ENCODE measurements at places on chromosomes 16 and 17.

- no peak for DNase-seq
Measured at GRCh38 chr17:65595071-65595656, 33.7 kb upstream of the AXIN2 start.

DNA sequence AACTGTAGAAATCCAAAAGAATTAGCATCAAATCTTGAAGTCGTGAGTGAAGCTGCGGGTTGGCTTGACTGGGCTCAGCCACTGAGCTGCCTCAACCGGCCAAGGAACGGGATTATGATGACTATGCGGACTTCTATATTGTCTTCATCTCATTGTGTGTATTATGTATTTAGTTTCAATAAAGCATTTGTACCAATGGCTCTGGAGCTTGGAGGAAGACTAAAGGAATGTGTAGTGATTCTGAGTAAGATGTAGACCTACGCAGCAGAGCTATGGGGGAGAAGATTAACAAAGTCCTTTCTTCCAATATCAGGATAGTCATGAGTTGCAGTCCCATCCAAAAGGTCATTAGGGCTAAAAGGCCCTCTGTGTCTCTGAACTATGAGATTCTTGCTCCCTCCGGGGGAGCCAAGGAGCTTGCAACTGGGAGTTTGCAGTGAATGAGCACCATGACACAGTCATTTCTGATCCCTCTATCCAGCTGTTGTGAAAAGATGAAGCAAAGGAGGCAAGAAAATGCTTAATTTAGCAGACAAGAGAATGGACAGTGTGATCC lies 8.3 kb downstream of the EME1 start:
- DNase-seq: no peak

DNA sequence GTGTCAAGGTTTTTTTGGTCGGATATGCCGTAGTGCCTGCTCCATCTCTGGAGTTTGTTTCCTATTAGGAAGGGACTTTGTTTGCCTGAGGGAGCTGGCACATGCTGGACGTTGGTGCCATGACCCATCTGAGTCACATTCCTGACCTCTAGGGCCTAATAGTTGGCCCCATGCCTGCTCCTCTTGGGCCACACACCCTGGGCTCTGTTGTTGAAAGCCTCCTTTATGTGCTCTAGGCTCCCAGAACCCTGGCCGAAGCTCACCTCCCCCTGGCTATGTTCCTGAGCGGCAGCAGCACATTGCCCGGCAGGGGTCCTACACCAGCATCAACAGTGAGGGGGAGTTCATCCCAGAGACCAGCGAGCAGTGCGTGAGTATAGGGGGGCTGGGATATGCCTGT lies 18.4 kb downstream of the LIMD2 start:
- DNase-seq: no peak

DNA sequence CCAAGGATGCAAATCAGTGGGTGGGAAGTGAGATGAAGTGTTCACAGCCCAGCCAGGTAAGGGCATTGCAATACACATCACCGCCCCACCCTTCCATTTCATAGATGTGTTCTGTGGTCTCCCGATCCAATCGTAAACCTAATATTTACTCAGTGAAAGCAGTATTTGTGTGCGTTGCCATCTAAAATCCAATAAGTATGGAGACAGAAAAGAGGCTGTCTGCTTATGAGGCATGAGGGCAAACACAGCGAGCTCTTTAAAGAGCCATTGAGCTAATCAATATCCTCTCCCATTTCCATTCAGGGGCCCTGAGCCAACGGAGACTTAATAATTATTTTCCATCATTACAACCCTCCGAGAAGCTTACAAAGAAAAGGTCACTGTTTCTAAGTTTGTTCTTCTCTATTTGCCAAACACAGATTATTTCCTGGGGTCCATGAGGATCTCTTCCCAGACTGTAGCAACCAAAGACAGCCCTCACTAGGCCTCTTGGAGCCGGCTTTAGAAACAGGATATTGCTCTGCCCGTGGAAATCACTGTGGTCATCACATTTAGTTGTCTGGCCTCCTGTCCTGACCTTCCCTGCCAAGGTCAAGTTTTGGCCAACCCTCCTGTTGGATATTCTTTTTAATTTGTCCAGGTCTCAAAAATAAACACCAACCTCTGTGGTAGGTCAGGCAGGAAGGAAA lies 120.1 kb downstream of the SLC39A11 start:
- DNase-seq: no peak

DNA sequence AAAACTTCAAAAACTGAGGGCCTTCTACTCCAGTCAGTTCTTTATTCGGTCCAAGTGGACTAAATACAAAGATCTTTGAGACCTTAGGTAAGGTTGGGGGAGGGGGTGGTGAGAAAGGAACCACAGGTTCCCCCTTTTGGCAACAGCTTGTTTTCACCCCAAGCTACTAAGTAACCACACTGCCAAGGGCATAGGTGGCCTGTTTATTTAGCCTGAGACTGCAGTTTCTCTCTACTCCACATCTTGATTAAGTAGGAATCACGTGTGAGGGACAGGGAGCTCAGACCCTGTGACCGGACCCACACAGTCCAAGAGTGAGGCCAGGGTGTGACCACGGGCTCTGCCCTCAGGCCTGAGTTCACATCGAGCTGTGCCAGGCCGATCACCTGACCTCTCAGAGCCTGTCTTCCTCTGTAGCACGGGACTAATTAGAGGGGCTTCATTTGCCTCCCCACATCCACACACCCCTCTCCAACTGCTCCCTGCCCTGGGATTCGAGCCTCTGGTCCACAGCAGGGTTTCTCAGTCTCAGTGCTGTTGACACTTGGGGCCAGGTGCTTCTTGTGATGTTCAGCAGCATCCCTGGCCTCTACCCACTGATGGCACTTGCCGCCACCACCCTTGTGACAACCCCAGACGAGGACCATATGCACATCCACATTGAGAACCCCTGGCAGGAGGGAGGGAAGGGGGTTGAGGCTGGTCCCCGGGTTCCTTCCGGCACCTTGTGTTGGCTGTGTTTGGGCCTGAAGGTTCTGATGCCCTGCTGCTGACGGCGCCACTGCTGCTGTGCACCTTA lies 17.8 kb downstream of the ST6GALNAC2 start:
- DNase-seq: peak; percentile 25

GRCh38 chr16:79276501-79276900 lies 324.0 kb downstream of the MAF start:
- no peak for DNase-seq

- no peak for DNase-seq
Measured at GRCh38 chr16:84519855-84520254, 15.4 kb upstream of the MEAK7 start.

- no peak for DNase-seq
Measured at GRCh38 chr17:28706471-28707338, 5.0 kb downstream of the PROCA1 start.

DNA sequence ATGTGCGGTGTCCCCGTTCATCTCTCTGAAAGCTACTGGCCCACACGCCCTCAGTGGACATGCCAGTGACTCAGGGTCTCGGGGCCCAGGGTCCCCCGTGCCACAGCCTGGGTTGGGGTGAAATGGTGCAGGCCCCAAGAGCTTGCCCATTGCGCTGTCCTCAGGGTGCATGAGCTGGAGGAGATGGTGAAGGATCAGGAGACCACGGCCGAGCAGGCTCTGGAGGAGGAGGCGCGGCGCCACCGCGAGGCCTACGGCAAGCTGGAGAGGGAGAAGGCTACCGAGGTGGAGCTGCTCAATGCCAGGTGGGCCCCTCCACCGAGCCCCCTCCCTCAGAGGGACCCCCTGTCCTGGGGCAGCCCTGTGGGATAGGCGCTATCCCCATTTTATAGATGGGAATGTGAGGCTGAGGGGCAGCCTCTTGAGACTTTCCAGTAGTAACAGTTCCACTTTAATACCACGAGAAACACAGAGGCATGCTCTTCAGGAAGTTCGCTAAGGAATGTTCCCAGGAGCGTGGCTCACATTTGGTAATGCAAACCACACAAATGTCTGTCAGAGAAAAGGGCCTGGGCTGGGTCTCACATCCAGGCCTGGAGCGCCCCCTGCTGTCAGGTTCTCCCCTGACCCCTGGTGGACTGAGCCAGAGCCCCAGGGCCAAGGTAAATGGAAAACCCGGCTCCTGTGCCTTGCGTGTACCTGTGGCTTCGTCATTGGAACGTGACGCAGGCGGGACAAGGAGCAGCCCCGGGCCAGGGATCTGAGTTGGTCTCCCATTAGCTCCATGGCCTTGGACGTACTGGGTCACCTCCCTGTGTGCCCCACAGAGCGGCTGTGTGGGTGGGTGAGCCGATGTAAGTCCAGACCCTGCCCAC lies 133.7 kb downstream of the RAB11FIP4 start:
- peak; percentile 93 for DNase-seq

GRCh38 chr16:24966031-24966430 lies 49.1 kb downstream of the ARHGAP17 start:
- DNase-seq: no peak

- no peak for DNase-seq
Measured at GRCh38 chr16:2213817-2214718, 572 bp downstream of the PGP start.

GRCh38 chr17:65470783-65471182 lies 90.7 kb downstream of the AXIN2 start:
- DNase-seq: no peak

DNA sequence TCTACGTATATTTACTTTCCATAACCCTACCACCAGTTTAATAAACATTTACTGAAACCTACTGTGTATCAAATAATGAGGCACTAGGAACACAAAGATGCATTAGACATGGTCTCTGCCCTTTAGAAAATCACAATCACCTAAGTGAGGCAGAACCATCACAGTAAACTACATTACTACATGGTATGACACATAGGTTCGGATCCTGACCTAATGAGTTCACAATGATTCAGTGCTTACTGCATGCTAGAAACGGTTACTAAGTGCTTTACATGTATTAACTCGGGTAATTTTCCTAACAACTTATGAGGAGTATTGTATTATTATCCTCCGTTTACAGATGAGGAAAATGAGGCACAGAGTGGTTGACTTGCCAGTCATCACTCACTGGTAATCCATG lies 5.2 kb upstream of the SYNRG start:
- DNase-seq: no peak

GRCh38 chr16:88536971-88537751 lies 33.0 kb upstream of the ZC3H18 start:
- DNase-seq: no peak

- DNase-seq: no peak
Measured at GRCh38 chr16:76409706-76410105, 132.5 kb downstream of the CNTNAP4 start.

DNA sequence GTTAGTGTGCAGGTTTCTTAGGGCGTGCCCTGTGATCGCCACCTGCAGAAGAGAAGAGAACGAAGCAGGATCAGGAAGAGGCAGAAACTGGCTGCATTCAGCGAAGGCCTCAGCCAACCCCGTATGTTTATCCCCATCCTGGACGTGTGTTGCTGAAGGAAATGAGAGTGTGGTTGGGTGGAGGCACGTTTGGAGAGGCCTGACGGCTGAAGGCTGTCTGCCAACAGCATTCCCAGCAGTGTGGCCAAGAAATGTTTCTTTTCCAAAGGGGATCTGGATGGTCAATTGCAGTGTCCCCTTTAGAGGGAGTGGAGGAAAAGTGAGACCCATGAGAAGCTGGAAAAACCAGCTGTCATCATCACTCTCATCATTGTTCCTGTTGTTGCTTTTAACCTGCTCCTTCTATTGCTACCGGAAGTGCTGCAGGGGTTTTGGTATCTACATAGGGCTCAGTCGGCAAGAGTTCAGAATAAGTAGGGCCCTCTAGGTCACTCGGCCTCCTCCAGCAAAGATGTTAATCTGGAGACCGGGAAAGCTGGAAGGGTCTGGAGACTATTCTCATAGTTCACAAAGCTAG lies 46.5 kb upstream of the SLC47A1 start:
- DNase-seq: no peak

- no peak for DNase-seq
Measured at GRCh38 chr16:6081320-6081976, 983.9 kb upstream of the EEF2KMT start.

DNA sequence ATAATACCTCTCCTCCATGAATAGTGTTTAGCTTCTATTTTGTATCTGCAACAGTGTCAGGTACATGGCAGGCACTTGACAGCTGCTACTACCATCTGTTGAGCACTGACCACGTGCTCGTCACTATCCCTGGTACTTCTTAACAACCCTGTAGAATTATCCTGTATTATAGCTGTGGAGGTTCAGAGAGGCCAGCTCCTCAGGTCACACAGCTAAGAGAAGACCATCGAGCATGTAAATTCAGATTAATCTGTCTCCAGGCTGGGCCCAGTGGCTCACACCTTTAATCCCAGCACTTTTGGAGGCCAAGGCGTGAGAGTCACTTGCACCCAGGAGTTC lies 26.3 kb downstream of the WSB1 start:
- DNase-seq: no peak

DNA sequence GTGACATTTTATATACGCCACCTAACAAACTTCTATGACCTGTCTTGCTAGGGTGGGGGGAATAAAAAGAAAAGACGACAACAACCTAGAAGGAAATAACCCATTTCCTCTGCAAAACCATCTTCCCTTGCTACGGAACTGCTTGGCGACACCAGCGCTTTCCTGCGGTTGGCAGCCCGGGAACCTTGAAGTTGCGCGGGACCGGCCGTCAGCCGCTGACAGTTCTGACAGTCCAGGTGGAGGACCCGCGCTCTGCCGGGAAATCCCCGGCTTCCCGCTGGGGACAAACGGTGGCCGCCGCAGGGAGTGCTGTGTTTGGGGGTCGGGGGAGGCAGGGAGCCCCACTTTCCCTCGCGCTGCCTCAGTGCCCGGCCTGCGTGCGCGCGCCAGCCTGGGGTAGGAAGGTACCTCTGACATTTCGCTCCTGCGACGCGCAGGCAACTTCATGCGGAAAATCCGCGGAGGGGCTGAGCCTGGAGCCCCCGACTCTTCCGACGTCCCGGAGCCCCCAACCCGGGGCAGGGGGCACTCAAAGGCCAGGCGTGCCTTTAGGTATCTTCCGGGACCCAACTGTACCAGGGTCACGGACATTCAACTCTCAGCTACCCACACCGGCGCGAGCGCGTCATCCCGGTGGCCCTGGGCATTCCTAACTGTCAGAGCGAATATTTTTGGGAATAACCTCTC lies 516 bp downstream of the SLC16A6 start:
- DNase-seq: peak; percentile 41

DNA sequence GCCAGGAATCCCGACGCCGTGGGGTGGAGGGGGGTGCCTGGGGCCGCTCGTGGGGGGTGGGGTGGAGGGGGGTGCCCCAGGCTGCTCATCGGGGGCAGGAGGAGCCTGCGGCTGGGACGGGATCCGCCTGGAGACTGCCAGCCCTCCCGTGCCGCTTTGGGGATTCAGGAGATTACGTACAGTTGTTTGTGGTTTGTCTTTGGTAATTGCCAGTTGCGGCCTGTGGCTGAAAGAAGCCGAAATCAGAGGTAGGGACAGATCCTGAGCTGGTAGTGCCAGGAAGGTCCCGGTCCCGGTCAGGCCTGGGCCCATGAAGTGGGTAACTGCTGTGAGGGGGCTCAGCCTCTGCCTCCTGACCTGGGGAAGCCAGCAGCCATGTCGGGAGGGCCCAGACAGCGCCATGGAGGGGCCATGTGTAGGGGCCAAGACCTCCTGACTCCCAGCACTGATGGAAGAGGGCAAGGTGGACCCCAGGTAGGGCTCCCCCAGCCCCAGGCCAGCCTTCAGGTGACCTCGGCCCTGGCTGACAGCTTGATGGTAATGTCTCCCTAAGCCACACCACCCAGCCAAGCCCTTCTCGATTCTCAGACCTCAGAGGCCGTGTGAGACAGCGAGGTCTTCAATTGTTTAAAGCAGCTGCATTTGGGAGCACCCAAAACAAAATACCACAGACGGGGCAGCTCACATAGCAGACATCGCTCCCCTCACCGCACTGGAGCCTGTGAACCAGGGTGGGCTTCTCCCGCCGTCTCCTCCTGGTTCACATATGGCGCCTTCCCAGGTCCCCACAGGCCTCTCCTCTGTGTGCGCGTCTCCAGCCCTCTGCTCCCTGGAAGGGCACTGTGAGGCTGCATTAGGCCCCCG lies 34.9 kb upstream of the SSTR5 start:
- DNase-seq: no peak

GRCh38 chr16:4888428-4889135 lies 41.3 kb downstream of the UBN1 start:
- DNase-seq: no peak
